CD4-positive, alpha-beta T cell treated with Interleukin-17A for 1 hour (primary cell): ENCODE measurements at places on chromosomes 4 and X.

- DNase-seq, result peak; percentile 51
These were observed 6.2 kb upstream of the IQSEC2 start for GRCh38 chrX:53287493-53288138.

GRCh38 chr4:16820329-16820728, 78.1 kb downstream of the LDB2 start:
- DNase-seq, result no peak

- no peak for DNase-seq
These were observed 78.9 kb downstream of the NDST3 start for GRCh38 chr4:118113220-118113619.

- DNase-seq, result no peak
These were observed 107.0 kb downstream of the NFKB1 start for GRCh38 chr4:102608190-102608589.

GRCh38 chr4:1137063-1137776, 23.9 kb upstream of the RNF212 start:
- peak; percentile 43 for DNase-seq

DNA sequence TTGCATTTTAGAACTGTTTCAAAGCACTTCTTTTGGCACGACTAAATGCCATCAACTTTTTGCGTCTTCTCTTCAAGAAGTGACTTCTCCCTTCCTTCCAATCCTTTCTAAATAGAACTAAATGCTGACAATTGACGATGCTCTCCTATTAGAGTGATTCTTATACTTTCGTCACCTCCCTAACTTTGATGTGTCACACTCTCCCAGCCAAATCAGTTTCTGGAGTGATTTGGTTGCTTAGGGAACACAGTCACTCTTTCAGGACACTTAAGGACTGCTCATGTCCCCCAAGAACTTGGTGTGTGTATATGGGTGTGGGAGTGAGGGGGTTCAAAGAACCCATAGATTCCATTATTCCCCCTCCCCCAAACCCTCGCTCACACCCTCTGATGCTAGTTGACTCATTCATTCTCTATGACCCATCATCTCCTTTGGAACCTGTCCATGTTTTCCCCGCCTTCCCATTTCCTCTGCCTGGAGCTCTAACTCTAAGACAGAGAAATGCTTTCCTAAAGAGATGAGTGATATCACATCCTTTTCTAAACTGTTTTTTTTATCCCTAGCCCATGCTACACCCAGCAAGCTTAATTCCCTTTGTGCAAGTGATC, 26.8 kb upstream of the AREG start:
- no peak for DNase-seq

- DNase-seq, result no peak
These were observed 85.9 kb upstream of the PAK3 start for GRCh38 chrX:111010111-111010510.

DNA sequence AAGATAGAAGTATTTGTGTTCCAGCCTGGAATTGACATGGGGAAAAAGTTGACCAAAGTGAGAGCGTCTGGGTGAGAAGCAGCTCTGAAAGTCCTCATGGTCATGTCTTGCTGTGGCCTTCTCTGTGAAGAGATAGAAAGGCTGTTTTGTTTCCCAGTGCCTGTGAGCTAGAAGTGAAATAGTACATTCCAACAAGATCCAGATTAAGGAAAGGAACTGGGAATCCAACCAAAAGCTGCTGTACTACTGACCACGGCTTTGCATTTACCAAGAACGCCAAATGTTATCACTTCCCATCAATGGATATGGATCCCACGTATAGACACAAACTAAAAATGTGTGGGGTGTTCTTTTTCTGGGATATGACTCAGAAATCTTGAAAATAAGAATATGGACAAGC, 51.2 kb downstream of the TENM3 start:
- DNase-seq, result no peak

- DNase-seq, result no peak
These were observed 5.0 kb upstream of the AFAP1 start for GRCh38 chr4:7944599-7945220.

DNA sequence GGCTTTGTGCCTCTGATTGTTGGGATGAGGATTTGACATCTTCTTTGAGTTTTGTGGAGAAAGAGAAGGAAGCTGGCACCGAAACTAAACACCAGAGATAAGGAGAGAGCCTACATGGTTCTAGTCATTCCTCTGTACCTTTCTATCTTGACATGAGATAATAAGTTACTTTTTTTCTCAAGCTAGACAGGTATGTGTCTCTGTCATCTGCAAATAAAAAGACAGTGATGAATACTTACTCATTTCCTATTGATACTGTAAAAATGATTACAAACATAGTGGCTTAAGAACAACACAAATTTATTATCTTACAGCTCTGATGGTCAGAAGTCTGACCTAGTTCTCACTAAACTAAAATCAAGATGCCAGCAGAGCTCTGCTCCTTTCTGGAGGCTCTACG, 1391.2 kb downstream of the STIM2 start:
- DNase-seq, result no peak

DNA sequence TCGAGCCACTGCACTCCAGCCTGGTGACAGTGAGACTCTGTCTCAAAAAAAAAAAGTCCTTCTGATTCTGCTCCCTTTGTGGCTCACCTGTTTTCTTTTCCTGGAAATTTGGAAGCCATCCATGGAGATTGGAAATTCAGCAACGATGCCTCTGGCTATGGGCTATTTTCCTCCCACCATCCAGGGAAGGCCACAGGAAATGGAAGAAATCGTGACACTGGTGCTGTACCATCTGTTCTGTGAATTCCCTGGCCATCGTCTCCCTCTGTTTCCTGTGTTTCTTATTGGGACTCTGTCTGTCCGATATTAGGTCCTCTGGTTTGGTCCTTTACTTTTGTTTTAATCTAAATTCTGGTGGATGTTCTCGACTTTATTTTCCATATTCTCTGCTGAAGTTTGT, 29.4 kb upstream of the ADRA2C start:
- no peak for DNase-seq

- DNase-seq, result no peak
These were observed 87.3 kb downstream of the PRSS12 start for GRCh38 chr4:118265312-118266144.

DNA sequence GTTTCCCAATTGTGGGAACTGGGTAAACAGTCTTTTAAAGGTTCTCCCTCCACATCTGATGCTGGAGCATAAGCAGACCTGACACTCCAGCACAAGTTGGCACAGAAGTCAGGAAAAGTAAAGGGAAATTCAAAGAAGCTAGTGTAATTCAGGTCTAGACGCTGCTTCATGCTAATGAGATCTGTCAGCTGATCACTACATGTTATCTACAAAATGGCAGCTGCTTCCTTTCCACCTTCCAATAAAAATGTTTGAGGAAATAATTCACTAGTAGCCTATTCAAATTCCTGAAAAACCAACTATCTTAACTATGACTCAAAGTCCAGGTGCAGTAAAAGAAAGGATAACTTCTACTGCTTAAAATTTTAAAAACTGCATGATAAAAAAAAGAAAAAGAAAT, 29.3 kb downstream of the DCAF8L2 start:
- DNase-seq, result no peak
